NB4 (cell line): ENCODE measurements at places on chromosomes 2 and 18.

DNA sequence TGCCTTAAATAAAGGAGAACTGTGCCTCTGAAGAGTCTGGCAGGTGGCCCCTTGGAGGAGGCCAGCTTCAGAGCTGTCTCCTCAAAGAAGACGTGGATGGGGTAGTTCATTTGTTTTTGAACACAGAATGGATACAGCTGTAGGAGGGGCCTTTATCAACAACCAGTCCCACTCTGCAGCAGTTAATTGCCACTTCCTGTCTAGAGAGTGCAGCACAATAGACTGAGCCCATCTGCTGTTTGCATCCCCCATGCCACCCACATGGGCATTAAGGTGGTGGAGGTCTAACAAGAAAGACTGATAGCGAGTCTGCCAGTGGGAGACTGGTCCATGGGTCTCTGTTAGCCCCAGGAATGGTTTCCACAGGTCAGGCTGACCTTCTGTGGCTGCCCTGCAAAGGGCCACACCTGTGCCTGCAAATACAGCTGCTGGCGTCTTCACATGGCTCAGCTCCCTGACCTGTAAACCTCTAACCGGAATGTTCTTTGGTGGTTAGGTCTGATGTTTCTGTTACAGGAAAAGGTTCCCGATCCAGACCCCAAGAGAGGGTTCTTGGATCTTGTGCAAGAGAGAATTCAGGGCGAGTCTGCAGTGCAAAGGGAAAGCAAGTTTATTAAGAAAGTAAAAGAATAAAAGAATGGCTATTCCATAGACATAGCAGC, 153.3 kb upstream of the ITGA6 start:
- DNase-seq = peak; percentile 56

DNA sequence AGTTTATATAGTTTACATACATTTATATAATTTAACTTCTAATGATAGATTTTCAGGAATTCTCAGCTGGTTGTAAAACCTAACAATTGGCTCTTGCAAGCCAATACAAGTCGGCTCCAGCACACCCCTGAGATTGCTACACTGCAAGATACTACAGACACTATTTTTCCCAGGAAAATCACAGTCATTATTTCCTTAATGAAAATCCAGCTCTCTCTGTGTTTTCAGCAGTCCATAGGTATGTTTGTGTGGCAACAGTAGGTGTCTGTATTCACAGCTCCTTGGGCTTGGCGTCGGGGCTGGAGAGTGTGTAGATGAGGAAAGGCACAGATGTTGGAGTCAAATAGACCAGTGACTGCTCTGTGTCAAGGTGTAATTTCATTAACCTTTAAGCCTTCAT, 78.7 kb upstream of the SPTBN1 start:
- DNase-seq = no peak

DNA sequence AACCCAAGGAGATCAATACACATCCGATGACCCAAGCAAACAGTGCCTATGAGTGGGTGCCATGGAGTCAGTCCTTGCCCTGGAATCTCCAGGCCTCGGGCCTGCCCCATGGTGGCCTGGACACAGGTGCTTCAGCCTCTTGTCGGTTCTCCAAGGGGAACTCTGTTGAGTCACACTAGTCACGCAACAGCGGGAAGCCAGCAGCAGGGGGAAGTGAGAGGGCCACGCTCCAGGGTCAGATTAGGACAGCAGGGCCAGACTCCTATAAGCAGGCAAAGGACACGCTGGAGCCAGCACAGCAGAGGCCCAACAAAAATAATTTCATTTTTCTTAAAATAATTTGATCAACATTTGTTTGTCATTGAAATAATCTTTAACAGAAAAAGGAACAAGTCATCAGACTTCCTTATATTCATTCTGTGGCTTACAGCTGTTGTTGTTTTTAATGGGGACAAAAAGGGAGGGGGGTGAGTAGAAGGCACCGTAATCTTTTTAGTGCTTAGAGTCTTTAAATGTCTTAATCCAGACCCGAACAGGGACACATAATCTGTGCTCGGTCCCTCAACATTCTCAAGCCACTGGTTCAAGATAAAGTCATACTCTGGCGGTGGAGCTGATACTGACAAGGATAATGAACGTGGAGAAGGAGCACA, 16.4 kb upstream of the ARMC9 start:
- DNase-seq = peak; percentile 95

- DNase-seq = no peak
Observed at GRCh38 chr2:234072454-234072853, 22.0 kb downstream of the SPP2 start.

DNA sequence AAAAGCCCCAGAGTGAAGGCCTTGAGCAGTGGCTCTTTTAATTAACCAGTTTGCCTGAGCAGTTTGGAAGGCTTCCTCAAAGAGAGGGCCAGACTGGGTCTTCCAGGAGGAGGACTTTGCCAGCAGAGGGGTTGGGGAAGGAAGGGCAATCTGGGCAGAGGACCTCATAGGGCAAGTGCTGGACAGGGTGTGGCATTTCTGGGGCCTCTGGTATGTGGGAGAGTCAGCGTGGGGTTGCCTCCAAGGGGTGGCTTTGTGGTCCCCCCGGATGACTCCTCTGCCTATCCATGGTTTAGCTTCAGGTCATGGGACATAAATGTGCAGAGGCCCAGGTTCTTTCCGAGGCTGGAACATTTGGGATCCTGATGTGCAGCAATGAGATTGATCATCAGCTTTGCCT, 12.6 kb downstream of the GLI2 start:
- no peak for DNase-seq

GRCh38 chr2:237474931-237475703, 11.9 kb upstream of the MLPH start:
- DNase-seq = peak; percentile 83

DNA sequence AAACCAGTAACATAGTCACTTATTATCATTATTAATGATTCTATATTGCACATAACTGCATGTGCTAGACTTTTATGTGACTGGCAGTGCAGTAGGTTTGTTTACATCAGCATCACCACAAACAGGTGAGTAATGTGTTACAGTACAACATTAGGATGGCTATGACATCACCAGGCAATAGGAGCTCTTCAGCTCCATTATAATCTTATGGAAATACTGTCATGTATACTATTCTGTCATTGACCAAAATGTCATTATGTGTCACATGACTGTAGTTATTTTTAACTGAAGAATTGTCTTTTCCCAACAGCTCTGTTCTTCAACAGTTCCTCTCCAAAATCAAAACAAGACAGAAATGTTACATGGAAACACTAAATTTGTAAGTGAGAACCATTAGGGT, 96.3 kb downstream of the C18orf54 start:
- no peak for DNase-seq

DNA sequence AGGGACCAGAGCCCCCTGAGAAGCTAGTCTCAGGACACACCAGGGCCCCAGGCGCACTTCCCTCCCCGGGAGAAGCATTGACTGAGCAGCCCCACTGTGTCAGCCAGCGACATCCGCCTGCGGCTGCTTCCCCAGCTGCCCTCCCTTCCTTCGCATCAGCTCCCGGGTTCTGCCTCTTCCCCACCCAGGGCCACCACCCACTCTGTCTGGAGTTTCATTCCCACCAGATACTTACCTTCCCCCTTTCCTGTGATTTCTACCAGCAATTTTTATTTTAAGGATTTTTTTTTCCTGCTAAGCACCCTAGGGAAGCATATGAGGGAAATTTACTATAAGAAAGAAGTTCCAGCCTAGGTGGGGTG, 99.2 kb downstream of the SMAD7 start:
- DNase-seq = no peak

DNA sequence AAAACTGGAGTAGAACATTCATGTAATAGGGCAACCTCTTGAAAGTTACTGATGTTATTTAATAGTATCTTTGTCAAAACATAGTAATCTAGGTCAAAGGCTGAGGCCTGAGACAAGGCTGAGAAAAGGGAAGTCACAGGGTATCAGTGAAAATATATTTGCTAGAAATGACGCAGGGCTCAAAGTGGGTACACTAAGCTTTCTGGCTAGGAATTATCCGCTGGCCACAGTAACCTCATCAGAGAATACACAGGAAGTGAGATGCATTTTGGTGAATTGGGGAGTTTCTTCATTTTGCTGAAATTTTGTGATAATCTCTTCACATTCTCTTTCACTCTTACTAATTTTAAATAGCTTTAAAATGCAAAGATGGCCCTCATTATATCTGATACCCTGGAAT, 206.8 kb downstream of the OTX1 start:
- DNase-seq = peak; percentile 1

DNA sequence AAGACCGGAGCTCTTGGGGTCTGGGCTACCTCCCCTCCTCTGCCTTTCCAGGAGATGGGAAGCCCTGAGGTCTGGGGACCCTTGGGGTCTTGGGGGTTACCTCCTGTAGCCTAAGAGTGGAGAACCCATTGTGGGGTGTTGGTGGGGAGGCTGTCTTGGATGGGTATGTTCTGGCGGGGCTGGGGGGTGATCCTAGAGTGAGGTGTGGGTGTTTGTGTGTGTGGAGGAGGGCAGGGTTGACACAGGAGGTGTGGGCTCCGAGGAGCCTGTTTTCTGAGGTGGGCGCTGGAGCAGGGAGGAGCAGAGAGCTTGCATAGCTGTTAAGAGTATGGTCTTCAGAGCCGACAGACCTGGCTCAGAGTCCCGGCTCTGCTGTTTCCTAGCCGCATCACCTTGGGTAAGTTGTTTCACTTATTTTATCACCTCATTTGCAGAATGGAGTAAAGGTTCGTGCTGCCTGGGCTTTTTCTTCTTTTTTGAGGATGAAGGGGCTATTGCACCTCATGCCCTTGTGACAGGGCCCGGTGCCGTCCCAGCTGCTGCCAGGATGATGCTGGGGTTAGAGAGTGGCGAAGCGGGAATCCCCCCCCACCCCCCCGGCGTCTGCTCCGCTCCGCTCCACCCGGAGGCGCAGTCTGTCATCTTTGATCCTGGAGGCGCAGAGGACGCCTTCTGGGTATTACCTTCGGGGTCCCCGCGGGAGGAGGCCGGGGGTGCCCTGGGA, 17.2 kb downstream of the TET3 start:
- DNase-seq = no peak

GRCh38 chr18:6004683-6005082, 109.4 kb upstream of the TMEM200C start:
- DNase-seq = no peak

DNA sequence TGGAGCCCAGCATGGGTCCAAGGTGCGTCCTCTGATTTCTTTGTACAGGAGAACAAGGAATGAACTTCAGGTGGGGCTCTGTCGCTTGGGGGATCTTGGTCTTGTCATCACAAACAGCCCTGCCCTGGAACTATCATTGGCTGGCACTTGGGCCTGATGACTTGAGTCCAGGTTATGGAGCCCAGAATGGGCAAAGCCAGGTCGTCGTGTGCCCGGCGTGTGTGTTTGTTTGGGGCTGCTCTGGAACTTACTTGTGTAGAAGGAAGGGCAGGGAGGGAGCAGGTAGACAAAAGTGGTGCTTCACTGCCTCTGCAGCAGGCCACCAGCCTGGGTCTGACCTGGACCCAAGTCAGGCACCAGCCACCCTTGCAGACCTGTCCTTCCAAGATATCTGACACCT, 306.3 kb upstream of the HS6ST1 start:
- no peak for DNase-seq

DNA sequence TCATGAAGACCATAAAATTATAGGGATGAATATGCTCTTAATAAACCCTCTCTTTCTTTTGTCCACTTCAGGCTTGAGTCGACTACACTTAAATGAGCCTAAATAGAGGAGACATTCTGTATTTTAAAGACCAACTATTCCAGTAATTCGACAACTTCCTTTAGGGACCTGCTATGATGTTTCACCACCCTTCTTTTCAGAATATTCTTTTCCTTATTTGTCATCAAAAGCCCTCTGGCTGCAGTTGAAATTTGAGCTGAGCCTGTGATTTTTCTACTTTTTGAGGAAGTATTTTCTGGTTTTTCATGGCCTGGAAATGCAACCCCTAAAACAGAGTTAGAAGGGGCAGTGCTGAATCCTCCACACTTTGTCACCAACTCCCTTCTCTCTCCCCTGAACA, 287.0 kb downstream of the EPHA4 start:
- DNase-seq = no peak

DNA sequence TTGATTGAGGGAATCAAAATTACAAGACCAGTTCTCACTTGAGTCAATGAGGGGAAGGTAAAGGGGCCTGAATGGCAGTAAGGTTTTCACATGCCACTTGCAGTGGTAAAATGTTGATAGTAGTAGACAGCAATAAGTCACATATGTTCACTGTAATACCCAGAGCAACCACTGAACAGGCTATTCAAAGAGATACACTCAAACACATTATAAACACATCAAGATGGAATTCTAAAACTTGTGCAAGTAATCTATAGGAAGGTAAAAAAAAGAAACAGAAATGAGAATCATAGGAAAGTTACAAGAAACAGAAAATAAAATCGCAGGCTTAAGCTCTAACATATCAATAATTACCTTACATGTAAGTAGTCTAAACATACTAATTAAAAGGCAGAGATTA, 86.6 kb upstream of the AFF3 start:
- DNase-seq = no peak

DNA sequence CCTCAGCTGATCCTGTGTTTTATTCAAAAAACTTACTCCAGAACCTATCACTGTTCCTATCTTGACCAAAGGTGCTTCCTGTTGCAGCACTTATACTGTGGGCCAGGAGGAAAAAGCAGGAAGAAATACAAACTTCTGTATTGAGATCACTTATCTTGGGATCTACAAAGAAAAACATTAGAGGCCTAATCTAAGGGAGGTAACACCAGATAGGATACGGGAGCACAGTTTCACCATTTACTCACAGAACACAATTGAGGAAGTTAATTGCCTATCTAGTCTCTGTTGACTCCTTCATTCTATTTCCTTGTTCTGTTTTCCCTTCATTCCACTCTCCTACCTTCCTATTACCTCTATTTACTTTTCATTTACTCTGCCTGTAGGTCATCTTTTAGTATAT, 287.2 kb upstream of the LINC00305 start:
- DNase-seq = peak; percentile 15

DNA sequence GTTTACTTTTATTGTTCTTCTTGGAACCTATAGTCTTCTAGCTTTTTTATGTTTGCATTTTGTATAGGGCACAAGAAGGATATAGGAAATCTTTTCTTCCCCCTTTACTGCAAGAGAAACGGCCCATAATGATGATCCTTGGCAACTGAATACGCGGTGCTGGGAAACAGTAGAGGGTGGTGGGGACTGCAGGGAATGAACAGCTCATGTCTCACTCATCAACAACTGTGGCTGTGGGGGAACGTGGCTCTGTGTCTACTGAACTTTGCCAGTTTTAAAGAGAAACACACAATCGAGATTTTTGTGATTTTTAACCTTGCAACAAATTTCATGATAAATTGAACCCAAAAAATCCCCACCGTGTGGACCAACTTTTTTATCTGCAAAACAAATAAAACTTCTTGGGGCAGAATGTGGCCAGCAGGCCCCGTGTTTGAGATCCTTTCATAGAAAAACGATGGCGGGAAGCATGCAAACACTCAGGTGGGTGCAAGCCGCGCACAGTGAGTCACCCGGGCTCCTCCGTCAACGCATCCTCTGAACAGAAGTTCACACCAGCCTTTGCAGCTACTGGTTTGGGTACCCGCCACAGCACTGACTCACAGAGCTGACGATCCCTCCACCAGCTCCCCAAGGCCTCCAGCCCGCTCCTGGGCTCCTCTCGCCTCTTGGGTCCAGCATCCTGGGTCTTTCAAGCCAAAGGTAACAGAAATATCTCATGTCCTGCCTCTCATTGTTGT, 149.3 kb downstream of the COL6A3 start:
- no peak for DNase-seq

- no peak for DNase-seq
Observed at GRCh38 chr2:20584399-20585358, 66.2 kb downstream of the HS1BP3 start.
